H7 (cell line): ENCODE measurements at places on chromosomes 7 and 10.

DNA sequence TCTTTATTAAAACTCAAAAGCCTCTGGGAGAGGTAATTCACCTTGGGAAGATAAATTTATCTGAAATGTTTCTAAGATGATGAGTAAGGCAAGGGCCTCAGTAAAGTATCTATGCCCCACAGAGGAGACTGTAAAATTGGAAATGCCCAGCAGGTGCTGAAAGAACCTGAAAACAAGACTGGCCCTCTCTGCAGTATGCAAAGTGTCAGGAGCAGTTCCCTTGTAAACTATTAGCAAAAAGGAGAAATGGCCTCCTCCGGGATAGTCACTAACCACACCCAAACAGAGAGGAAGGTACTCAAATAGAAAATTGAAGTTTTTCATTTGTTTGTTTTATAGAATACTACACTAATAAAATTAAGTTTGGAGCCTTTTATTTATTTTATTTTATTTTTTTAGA lies 81.2 kb downstream of the FZD1 start:
- no peak for DNase-seq

DNA sequence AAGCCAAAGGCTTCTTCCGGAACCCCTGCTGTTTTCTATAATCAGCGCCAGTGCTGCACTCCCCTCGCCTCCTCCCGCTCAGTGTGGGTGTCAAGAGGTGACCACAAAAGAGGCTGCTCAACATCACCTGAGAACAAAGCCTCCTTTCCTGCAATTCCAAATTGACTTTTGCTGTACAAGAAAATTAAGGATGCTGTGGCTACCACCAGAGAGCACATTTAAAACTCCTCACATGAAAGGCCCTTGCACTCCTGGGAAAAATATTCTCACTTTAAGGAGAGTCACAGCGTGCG lies 96.4 kb downstream of the HIPK2 start:
- DNase-seq = peak; percentile 16

GRCh38 chr7:157645539-157645938 lies 308.7 kb downstream of the DNAJB6 start:
- DNase-seq = no peak

DNA sequence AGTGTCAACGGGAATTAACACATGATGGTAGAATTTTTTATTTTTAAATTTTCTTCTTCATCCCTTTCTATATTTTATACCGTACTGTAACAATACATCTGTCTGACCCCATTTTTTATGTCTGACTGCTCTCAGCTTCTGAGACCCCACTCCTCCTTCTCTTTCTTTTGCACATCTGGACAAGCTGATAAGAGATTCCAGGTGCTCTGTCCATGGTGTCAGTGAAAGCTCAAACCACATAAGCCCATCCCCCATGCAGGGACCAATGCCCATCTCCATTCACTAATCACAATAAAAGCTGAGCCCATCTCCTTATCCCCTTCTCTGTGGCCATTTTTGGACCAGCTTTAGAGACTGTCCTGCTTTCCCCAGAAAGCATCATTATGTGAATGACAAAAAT lies 8.7 kb downstream of the GSDME start:
- DNase-seq = no peak

DNA sequence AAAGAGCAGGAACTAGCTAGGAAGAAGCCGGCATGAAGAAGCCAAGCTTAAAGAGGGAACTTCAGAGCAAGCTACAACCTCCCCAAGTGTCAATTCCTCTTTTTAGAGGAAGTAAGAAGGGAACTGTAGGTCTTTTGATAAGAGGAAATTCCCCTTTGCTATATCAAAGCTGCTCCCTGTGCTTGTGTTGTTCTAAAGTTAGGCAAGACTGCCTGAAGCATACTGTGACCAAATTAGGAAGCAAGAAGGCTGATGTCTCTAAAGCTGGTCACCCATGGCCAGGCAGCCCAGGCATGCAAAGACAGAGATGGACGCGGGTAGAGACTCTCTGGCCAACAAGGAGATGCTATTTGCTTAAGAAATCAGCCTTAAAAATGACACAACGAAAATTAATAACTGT lies 87.9 kb downstream of the RNF216 start:
- DNase-seq = no peak

DNA sequence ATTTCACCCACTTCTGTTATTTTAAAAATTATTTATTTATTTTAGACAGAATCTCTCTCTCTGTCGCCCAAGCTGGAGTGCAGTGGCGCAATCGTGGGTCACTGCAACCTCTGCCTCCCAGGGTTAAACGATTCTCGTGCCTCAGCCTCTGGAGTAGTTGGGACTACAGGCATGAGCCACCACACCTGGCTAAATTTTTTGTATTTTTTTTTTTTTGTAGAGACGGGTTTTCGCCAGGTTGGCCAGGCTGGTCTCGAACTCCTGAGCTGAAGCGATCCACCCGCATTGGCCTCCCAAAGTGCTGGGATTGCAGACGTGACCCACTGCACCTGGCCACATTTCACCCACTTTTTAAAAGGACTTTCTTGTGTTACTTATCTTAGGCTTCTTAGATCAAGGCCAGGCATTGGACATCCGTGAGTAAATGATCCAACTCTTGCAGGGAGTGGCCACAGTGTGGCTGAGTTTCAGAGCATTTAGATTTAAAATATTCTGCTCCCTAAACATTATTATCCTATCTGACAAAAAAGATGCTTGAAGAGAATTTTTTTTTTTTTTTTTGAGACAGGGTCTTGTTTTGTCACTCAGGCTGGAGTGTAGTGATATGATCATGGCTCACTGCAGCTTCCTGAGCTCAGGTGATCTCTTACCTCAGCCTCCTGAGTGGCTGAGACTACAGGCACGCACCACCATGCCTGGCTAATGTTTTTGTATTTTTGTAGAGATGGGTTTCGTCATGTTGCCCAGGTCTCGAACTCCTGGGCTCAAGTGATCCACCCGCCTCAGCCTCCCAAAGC lies 14.4 kb downstream of the SNX10 start:
- no peak for DNase-seq

- peak; percentile 18 for DNase-seq
These were observed 20.5 kb upstream of the SLC16A12 start for GRCh38 chr10:89555688-89556445.

GRCh38 chr7:158076656-158077055 lies 511.0 kb downstream of the PTPRN2 start:
- DNase-seq = no peak

DNA sequence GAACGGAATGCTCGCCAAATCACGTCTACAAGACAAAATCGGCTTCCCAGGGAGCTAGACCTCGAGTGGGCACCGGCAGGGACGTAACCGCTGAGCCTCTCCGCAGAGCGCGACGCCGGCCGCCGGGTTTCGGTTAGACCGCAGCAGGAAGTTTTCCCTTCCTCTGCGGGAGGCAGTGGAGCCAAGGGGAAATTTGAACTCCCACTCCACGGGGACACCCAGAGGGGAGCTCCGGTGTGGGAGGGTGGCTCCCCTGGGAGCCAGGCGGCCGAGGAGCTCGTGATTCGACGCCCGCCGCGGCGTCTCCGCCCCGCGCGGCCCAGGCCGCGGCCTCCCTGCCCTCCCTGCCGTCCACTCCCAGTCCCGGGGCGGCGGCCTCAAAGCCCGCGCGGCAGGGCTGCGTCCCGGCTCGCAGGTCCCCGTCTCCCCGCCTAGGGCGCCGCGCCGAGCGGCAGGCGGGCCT lies 426 bp downstream of the SYPL1 start:
- peak; percentile 84 for DNase-seq

- DNase-seq = no peak
These were observed 410.0 kb upstream of the RNF32 start for GRCh38 chr7:156230576-156230975.

GRCh38 chr10:77034240-77034639 lies 603.4 kb downstream of the KCNMA1 start:
- DNase-seq = no peak

DNA sequence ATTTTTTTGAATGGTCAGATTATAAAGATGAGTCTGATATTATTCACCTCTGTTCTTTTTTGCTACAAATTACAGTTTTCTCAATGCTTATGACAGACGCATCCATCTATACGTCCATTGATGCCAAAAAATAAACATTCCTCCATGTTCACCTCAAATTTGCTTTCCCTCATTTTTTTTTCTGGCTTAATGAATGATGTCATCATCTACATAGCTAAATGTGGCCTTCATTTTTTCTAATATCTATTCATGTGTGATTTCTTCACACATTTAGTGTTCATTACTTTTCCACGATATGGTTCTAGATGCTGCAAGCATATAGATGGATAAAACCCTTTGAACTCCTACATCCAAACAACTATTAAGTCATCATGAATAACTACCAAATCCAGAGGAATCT lies 163.1 kb downstream of the MAGI2 start:
- DNase-seq = no peak

DNA sequence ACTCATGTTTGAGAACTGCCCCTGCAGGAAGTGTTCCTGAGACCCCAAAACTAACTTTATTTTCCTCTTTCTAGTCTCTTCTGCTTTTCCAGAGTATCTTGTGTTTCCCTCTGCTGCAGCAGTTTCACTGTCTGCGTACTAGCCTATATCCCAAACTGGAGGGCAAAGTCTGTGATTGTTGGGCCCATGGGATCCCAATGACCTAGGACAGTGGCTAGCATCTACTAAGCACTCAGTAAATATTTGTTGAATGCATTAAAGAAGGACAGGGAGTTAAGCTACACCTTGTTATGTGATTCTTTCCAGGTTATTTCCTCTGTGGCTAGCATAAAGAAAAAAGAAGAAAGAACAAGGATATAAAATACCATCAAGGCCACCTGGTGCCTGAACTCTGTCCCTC lies 210.6 kb upstream of the PHYHIPL start:
- DNase-seq = no peak

GRCh38 chr7:107267138-107267537 lies 98.3 kb downstream of the HBP1 start:
- no peak for DNase-seq
